Left renal pelvis (tissue), 4 donors: ENCODE measurements at places on chromosomes 7 and 10. TPM values are rescaled to one million over a fixed set of nuclear protein-coding genes. Genes with fewer than 3 reads are reported as not detected.
A peak's percentile ranks its signal among the peaks of the same experiment; 100 is the strongest.

The SYT15B gene
- polyA plus RNA-seq = 2.7 TPM

- DNase-seq = peak; percentile 38
Observed at GRCh38 chr10:70132098-70133029, at the start of gene AIFM2. Gene AIFM2 (minus strand): TSS chr10:70132825. CDS start chr10:70124084, 8,741 bp downstream.

GRCh38 chr7:79837915-79838314, 296.7 kb upstream of the GNAI1 start:
- DNase-seq = no peak

DNA sequence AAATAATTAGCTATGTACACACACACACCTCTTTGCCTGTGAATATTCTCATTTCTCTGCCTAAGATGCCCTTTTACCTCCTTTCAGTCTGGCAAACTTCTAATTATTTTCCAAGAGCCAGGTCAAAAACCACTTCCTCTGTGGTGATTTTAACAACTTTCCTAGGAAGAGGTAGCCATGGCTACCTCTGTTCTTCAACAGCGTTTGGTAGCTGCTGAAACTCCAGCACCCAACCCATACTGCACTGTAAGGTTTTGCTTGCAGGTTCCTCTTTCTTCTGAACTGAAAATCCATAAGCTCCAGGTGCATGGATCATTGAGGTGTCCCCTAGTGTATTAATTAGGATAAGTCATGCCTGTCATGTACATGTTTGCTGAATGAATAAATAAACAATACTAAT, 25.6 kb downstream of the NRCAM start:
- no peak for DNase-seq

GRCh38 chr10:5467207-5467535, 32.2 kb downstream of the CALML5 start:
- DNase-seq = no peak

DNA sequence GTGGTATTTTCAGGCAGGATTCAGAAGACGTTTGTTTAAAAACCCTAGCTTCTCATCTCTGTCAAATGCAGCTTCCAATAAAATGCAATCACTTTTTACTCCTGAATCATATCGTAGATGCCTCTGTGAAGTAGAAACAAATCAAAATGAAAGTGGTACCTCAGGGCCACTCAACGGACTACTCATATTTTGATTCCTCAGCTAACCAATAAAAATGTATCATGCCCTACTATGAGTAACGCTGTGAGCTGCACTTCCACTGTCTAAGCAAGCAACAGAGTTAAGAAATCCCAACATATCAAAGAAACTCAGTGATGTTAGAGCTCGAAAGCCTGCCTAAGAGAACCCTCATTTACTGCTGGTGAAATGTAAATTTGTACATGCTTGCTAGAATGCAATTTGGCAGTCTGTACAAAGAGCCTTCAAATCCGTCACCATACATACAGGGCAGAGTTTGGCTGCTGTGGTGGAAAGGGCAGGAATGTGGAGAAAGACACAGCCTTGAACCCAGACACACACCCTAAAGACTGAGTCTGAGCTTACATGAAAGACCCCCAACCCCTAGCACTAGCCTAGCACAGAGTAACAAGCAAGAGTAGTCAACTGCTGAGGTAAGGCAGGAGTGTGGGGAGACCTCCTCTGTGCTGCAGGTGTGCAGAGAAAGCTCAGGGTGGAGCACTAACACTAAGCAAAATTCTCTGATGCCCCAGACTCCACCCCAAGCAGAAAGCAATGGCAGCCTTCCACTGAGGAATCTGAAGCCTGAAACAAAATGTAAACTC, 151.5 kb downstream of the ANK3 start:
- no peak for DNase-seq

DNA sequence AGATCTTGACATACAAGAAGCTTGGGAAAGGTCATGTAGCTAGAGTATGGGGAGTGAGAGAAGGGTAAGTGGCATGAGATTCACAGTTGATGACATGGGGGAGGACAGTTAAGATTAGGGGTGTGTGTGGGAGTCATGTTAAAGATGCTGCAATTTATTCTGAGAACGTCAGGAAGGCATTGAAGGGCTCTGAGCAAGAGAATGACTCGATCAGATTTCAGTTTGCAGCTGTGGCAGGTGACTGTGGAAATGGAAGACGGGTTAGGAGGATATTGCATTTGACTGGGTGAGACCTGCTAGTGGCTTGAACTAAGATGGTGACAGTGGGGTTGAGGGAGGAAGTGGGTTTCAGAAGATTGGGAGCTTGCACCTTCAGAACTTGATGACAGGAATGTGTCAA, 5.6 kb downstream of the CDC123 start:
- DNase-seq = no peak

The SEMA3D gene
- 50.7 TPM for polyA plus RNA-seq

GRCh38 chr10:74056050-74056818, 58.3 kb downstream of the VCL start:
- DNase-seq = no peak

GRCh38 chr10:114031073-114031972, 12.3 kb upstream of the ADRB1 start:
- no peak for DNase-seq

The PCLO gene
- 2.3 TPM for polyA plus RNA-seq

- DNase-seq = no peak
Observed at GRCh38 chr7:69608878-69609277, 10.6 kb downstream of the AUTS2 start.
